Urinary bladder (tissue), 4 donors: ENCODE measurements at places on chromosomes 13 and 19.

DNA sequence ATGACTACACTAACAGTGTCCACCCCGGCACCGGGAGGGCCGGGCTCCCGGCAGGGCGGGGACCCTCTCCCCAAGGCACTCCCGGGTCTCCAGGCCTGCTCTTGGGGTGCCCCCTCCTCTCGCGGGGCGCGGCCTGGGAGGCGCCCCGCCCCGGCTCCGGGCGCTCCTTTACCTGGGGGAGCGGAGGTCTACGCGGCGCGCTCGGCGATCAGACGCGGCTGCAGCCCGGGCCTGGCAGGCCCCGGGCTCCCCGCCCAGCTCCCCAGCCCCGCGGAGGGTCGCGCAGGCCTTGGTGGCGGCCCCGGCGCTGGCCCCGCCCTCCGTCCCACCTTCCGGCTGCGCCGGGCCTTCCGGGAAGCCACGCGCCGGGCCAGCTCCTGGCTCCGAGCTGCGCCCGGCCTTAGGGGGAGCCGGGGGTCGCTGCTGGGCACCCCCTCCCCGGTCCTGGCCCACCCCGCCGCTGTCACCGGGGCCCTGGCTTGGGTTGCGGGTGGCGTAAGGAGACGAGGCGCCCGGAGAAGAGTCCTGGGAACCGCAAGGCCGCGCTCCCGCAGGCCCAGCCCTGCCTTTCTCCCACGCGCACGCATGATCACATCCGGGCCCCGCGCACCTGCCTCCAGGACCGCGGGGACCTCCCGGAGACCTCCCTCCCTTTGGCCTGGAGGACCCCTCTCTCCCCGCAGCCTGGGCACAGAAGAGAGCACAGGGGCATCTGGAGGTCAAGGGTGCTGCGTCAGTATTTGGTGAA lies at the start of gene C19orf12:
C19orf12 (minus strand) TSS at position 309 of the 748 bp plus-strand sequence. CDS start 6,848 bp downstream, outside the sequence.
- no peak for DNase-seq

DNA sequence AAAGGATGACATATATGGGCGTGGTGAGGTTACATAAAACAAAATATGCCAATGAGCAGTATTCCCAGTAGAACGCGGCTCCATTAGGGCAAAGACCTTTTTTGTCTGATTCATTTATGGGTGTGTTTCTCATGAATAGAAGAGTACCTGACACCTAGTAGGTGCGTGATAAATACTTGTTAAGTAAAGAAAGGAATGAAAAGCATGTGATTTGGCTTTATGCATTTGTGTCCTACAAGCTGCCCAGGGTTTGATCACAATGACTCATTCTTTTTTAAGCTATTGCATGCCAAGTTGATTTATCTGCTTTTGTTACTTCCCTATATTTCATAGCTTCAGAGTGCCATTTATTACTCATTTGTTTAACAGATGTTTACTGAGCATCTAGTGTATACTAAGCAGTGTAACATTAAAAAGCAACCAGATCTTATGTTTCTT lies 19.1 kb upstream of the KCTD4 start:
- DNase-seq, result no peak

- DNase-seq, result peak; percentile 64
Observed at GRCh38 chr13:19864024-19864745, 736 bp upstream of the ZMYM5 start.

- no peak for DNase-seq
Observed at GRCh38 chr13:37640499-37640898, 41.9 kb upstream of the POSTN start.

- DNase-seq, result no peak
Observed at GRCh38 chr13:106555631-106556328, 12.2 kb downstream of the ARGLU1 start.

DNA sequence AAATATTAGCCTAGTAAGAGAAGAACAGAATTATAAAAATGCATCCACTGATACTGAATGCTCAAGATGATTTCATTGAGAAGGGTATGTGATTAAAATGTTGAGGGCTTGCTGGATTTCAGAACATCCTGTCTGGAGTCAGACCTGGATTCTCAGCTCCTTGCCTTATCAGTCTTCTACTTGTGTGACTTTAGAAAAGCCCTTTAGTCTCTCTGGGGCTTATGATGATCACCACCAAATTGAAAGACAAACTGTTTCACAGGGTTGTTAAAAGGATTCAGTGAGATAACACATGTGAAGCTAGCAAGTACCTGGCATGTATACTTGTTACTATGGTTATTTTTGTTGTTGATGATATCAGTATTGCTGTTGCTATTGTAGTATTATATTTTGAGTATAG lies 118.4 kb downstream of the GPC6 start:
- DNase-seq, result no peak

DNA sequence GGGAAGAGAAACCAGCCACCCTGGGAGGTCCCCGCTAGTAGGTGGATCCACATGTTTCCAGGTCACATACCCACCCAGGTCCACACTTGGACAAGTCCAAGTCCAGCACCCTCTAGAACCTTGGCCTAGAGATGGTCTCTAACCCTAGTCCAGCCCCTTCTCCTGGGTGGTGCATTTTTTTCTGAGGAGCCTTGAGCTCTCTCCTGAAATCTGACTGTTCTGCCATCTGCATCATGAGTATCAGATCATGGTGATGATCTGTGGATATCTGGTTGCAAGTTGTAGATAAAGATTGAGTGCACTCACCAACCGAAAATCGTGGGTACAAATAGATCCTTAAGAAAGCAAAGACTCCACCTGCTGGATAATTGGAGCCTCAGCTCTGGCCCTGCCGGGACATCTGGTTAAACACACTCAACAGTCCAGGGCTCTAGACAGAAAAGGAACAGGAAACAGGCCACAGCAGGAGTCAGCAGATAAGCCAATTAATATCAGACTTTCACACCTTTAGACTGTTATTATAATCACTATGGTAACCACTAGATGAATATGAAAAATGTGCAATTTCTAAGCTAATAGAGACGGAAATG lies 41.1 kb downstream of the GPR12 start:
- DNase-seq, result no peak
